ENCODE measurements at places on chromosomes 16 and 17.

- no peak for DNase-seq
Observed at GRCh38 chr16:67461600-67462278, 19.2 kb downstream of the ATP6V0D1 start.

- no peak for DNase-seq
Observed at GRCh38 chr16:80375513-80375912, 165.3 kb upstream of the DYNLRB2 start.

DNA sequence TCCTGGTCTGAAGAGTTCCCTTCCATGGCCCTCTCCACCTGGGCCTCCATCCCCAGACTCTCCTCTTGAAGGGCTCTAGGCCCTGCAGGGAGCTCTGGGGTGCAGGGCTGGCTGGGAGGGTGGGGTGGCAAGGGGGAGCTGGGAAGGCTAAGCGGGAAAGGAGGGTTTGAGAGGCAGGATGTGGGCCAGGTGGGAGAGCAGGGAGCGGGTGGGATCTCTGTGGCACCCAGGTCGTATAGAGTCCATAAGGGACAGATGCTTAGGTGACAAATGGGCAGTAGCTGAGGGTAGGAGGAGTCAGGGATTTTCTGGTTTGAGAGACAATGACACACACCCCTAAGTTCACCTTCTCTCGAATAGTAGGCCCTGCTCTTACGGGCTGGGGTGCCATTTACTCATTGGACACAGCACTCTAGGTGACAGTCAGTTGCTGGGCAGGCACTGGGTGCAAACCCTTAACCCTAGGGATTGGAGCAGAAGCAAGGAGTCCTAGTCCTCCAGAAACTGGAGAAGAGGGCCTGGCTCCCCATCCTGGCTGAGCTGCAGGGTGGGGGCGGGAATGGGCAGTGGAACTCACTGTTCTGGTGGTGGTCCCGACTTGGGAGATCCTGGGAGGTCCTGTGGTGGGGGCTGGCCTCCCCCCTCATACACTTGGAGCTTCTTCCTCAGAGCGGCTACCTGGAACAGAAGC lies 15.3 kb downstream of the KIF18B start:
- DNase-seq: no peak

DNA sequence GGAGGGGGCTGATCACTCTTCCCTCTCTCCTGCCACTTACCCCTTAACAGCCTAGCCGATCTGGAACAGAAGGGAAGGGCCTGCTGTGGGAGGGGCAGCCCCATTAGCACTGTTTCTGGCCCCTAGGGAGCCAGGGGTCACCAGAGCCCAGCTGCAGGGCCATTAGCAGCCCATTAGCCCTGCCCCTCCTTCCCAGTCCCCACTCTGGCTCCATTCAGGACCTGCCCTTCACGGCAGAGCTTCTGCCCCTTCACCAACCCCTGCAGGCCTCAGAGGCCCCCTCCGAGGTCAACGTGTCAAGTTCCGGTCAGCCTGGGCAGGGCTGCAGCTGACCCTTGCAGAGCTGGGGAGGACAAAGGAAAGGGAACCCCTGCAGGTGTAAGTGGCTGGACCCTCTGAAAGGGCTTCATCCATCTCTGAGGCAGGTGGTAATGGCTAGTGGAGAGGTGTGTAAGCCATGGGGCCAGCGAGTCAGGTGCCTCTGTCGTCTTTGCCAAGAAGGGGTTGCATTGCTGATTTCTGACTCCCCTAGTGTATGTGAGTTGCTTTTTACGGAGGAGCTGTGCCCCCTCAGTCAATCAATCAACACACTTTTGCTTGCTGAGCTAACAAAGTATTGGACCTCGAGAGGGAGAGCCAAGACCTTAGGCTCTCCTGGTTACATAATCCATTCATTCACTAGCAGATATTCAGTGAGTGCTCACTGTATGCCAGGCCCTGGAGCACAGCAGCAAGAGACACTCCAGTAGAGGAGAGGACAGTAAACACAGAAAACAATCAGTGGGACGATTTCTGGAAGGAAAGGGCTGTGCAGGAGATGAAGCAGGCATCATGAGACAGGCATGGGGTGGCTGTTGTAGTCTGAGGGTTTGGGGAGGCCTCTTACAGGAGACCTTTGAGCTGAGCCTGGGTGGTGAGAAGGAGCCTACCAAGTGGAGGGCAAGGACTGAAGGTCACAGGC lies 18.2 kb upstream of the KCNJ12 start:
- DNase-seq: no peak

DNA sequence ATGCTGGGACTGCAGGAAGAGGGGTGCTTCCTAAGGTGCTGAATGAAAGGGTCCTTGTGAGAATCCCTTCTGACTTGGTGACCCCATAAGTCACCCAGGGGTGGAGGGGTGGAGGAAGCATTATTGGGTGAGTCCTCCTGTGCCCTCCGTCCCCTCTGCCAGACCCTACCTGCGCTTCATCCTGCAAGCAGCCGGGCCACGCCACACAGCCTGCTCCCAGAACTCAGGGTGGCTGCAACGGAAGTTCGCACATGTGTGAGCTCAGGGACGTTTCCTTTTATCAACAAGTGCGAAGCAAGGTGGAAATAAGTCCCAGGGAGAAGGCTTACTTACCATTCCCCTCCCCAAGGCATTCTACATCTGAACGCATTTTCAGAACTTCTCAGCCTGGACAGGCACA lies 40.9 kb downstream of the COX4I1 start:
- DNase-seq: no peak

DNA sequence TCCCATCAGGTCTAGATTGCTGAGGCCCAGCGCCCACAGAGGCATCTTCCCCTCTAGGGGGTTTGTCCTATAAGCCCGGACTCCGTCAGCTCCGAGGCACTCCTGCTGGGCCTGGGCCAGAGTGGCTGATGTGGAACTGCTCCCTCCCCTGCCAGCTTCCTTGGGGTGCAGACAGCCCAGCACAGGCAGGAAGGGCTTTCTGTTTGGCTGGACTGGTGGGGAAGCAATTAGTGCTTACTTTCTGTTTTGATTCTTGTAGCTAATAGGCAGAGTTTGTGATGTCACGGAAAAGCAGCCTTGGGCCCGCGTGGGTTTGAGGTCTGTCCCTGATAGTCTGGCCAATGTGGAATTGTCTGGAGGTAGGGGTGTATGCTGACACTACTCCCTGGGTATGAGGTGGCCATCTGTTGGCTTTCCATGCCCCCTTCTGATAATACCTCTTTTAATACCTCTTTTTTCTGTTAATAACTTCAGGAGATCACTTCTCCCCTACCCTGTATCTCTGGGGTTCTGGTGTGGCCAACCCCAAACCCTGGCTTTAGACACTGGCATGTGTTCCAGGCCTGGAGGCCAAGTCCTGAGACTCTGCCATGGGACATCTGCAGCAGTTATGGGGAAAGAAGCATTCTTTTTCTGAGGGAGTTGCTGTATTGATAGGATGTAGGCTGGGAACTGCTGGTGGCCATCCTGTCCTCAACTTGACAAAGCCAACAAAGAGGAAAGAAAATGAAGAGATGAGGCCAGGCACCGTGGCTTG lies 190.9 kb downstream of the RAB11FIP4 start:
- no peak for DNase-seq

DNA sequence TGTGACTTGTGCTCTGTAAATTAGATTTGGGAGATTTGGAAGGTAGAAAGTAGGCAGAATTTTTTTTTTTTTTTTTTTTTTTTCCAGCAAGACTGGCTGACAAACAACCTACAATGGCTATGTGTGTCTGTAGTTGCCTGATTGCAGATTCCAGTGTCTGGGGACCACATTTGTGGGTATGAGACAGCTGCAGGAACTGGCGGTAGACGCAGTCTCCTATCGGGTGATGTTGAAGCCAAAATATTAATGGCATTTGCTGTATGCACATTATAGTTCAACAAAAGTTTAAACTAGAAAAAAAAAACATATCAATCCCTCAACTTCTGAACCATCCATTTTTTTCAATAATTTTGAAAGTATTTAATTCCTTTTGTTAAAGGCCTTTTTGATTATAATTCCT lies 665.2 kb downstream of the TOX3 start:
- no peak for DNase-seq

DNA sequence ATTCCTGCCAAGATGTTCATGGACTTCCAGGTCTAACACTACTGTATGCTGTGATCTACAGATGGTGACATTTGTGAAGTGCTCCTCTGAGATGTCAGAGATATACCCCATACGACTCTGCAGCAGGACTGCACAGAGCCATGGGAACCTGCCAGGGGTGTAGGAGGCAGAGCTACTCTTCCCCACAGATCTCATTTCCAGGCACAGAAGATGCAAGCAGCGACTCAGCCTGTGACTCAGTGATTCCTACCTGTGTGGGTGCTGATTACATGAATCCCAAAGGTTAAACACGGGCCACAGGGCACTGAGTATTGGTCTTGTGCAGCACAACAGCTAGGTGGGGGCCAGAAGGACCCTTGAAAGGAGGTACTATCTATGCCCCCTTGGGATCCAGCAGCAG lies 137.0 kb upstream of the SOX9 start:
- no peak for DNase-seq

- no peak for DNase-seq
Observed at GRCh38 chr16:10752843-10753523, 9.3 kb downstream of the NUBP1 start.

GRCh38 chr16:67723151-67723910 lies 4.2 kb upstream of the GFOD2 start:
- DNase-seq: no peak

GRCh38 chr16:74749291-74750055 lies 25.1 kb downstream of the FA2H start:
- no peak for DNase-seq

DNA sequence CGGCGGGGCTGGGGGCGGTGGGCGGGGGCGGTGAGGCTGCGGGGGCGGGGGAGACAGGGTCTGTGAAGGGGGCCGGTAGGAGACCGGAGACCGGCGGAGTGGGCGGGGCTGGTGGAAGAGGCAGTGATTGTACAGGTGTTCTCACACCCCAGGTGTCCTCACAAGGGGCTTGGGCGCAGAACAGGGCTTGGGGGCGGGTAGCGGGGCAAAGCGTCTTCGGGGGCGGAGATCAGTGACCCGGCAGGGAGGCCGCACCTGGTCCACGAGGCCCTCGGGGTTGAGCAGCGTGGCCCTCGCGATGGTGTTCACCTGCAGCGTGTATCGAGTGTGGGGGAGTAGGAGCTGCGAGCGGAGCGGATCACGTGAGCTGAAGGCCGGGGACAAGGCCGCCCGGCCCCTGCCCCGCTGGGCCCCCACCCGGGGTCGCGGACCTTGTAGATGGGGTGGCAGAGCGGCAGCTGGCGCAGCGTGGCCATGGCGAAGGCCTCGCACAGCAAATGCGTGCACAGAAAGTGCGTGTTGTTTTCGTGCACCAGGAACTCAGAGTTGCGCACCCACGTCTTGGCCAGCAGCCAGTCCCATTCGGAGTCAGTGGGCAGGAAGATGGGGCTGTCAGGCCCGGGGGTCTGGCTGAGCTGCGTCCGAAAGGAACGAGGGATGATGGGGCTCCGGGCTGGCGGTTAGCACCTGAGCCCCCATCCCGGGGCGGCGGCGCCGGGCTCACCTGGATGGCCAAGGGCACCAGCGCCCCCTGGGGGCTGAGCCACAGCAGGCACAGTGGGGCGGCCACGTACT lies 8.5 kb downstream of the ALOXE3 start:
- DNase-seq: peak; percentile 81

- peak; percentile 47 for DNase-seq
Observed at GRCh38 chr17:7132511-7133094, 18.0 kb upstream of the ASGR2 start.

- DNase-seq: no peak
Observed at GRCh38 chr17:40950176-40950575, 12.7 kb upstream of the KRT23 start.

GRCh38 chr17:78842881-78843565 lies 2.4 kb upstream of the USP36 start:
- peak; percentile 48 for DNase-seq

DNA sequence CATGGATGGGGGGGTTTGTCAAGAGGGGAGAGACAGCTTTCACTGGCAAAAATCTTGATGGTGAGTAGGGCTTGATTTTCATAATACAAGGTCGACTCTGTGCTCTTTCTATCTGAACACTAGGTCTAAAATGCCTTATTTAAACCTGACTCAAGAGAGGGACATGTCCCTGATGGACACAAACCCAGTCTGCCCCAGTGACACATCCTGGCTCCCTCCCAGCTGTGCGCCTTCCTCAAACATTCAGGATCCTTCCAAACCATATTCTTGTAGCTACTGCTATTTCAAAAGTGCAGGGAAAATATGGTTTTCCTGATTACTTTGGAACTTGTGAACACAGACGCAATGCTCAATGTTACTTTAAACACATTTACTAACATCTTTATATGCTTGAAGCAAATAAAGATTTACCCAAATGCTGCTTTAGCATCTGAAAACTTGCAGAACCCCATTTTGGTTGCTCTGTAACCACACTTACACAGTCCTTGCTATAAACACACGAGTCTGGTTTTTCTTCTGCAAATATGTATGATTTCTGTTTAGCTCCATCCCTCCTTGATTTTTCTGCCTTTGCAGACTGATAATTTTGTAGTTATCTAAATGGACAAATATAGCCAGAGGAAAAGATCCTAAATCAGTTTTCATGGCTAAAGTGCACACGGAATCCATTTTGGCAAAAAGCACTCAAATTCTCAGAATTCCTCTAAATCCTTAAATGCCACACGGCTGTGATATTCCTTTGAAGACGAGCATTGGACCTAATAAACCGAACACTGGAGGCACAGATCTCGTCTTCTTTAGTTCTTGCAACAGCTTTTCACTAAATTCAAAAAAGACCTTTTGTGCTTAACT lies 499.9 kb upstream of the ZFHX3 start:
- no peak for DNase-seq

DNA sequence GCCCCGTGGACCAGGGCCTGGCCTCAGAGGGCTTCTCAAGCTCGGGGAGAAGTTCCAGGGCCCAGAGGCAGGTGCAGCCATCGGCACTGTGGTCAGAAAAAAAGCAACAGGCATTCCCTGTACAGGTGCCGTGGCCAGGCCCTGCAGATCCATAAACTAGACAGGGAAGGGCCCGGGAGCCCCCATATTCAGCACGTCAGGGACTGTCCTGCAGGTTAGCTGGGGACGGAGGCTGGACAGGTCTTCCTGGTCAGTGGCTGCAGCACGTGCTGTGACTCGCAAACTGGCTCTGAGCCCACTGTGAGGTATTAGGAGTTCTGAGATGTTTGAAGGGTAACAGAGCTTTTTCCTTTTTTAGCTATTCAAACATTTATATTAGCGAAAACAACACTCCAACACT lies 15.0 kb upstream of the C16orf95 start:
- DNase-seq: no peak

GRCh38 chr16:46733319-46733830 lies 14.8 kb downstream of the MYLK3 start:
- no peak for DNase-seq

DNA sequence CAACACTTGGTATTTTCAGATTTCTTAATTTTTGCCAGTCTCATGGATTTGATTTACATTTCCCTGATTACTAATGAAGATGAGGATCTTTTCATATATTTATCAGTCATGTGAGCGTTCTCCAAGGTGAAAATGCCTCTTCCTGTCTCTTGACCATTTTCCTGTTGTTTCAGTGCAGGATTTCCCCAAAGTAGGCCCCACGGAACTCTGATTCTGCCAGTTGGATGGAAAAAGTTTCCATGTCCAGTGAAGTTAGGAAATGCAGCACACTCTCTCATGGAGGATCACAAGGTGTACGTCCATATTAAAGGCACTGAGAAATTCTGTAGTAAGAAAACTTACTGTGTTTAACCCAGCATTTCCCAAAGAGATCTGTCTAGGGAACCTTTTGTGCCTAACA lies 16.5 kb upstream of the LIMD2 start:
- no peak for DNase-seq

GRCh38 chr17:79845601-79845949 lies 6.3 kb upstream of the CBX4 start:
- no peak for DNase-seq

Data from stimulated activated CD4-positive, alpha-beta T cell treated with anti-CD3 and anti-CD28 coated beads, Interleukin-4, amount 100 ng/mL, for 4 hours (primary cell).